ENCODE measurements at places on chromosomes 1 and 21.

DNA sequence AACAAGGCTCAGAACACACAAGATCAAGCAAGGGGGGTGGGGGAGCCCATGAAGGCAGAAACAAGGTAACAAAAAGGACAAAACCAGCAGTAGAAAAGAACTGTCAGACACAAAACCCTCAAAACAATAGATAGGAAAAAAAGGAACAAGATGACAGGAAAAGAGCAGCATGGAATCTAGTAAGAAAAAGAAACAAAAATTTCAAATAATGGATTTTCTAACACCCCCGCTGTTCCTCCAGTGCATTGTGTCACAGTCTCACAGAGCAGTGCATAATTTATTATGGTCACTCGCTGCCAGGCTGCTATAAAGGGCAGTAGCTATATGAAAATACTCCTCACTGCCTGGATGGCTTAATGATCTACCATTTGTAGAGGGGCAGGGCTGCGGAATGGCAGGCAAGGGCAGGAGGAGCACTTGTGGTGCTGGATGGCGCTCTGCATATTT, 567.9 kb downstream of the DPYD start:
- DNase-seq = no peak

- peak; percentile 99 for DNase-seq
Observed at GRCh38 chr1:33127001-33127823, 46.3 kb downstream of the AZIN2 start.

DNA sequence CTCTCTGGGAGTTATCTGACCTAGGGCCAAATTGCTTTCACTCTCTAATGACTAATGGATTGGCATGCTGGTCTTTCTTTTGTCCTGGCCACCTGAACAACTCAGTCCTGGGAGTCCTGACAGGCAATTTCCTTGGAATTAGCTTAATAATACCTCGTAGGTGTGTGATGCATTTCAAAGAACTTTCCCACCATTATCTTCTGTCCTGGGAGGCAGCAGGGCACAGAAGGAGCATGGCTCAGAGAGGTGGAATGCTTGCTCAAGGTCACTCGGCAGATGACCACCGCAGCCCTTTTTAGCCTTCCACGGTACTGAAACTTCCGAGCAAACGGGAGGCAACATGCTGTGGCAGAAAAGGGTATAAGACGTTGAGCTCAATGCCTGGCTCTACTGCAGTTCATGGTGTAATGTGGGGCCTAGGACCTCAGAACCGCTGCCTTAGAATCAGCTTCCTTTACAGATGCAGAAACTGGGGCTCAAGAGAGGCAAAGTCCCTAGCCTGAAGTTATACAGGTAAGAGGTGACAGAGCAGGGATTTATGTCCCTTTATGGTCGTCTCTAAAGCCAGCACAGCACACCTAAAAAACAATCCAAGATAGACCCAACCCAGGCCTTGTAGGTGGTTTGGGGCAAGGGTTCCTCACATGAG, 3.2 kb downstream of the ID3 start:
- peak; percentile 75 for DNase-seq

- DNase-seq = no peak
Observed at GRCh38 chr1:223289621-223290020, 74.4 kb downstream of the SUSD4 start.

DNA sequence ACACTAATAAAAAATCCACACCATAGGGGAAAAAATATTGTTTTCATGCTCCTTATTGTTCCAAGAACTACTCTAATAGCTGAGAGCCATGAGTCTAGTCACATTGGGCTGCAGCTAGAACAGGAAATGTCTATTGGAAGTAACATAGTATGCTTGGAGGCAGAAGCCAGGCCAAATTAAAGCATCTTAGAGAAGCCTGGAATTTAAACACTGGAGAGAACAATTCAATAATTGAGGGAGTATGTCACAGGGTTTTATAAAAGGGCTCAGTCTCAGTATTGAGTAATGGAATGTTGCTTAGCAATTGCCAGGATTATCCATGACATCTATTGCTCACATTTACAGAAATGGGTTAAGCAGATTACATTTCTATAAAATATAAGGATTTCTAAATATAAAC, 471.3 kb downstream of the LMO4 start:
- DNase-seq = peak; percentile 49

DNA sequence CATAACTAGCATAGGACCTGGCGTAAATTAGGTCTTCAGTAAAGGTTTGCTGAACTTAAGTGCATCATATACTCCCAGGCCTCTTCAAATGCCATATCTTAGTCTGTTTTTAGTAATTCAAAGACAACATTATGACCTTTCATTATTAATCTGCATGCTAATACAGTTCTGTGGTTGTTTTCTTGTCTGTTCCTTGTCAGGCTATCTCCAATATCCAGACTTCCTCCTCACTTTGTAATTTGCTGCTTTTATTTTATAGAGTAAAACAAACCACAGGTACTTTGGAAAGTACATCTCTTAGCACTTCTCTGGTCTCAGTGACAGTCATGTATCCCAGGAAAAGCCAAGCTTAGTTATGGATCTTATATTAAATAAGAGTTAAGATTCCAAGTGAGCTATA, 65.1 kb upstream of the BMP8A start:
- DNase-seq = no peak

DNA sequence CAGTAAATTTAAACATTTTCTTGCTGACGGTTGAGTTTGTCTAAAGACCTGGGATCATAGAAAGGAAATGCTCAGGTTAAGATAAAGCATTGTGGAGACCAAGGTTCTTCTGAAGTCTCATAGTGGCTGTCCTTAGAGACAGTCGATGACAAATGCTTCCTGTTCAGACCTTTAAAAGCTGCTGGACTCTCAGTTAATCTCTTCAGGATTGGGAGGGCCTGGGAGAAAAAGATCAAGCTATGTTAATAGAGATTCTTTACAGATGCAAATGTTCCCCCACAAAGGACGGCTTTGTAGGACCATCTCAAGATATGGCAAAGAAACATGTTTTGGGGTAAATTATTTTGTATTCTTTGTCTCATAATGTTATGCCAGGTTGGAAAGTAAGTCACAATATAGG, 124.7 kb upstream of the COL6A1 start:
- DNase-seq = no peak

GRCh38 chr1:21553116-21553926, 44.1 kb downstream of the ALPL start:
- peak; percentile 87 for DNase-seq

GRCh38 chr1:11748294-11749202, 12.6 kb downstream of the AGTRAP start:
- no peak for DNase-seq

DNA sequence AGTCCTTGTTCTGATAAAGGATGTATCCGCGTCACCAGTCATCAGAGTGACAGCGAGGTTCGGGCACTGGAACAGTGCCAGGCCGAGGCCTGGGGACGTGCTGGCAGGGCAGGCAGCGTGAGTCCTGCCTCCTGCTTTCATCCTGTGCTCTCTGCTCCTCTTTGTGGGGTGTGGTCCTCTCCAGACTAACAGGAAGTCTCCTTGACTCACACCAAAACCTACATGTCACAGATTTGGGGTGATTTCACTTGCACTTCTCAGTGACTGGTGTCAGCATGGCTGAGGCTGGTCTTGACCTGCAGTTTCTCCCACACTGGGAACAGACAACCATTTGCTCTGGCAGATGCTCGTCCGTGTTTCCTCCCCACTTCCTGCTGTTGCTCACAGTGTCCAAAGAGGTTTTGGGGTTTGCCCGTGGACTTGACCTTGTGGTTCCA, 8.8 kb upstream of the NLRP3 start:
- no peak for DNase-seq

DNA sequence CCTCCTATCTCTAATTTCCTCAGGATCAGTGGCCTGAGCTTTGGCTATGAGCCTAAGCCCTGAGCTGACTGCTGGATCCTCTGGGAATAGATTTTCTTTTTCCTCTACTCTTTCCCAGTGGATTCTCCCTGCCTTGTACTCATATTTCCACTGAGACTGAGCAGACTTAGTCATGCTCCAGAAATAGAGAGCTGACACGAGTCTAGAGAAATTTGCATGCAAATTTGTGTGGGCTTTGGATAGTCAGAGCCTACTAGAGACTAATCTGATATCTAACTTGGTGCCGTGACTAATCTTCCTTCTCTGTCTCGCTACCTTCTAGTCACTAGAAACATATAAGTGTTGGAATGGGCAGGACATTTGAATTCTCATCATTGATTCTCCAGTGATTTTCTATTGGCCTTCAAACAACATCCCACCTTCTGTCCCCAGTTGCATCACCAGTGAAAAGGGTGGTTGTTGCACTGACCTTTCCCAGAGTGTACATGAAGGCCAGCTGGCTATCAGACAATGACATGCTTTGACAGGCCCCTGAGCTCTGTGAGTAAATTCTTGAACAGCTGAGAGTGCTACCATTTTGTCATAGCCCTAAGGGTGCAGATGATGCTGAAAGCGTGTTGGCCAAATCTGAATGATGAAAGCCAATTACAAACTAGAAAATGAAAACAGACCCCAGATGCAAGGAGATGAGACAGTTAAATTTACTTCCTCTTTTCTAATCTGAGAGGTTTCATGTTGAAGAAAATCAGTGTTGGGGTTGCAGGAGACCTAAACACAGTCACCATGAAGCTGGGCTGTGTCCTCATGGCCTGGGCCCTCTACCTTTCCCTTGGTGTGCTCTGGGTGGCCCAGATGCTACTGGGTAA, at the start of gene FCRLA:
Gene FCRLA (plus strand): TSS at position 748 of the 866 bp plus-strand sequence. CDS start 36 bp downstream, at position 784.
- peak; percentile 91 for DNase-seq

- DNase-seq = no peak
Observed at GRCh38 chr1:160646711-160647328, at the start of gene SLAMF1. Gene SLAMF1 (minus strand): TSS chr1:160647044. CDS start chr1:160646945, 99 bp downstream.

DNA sequence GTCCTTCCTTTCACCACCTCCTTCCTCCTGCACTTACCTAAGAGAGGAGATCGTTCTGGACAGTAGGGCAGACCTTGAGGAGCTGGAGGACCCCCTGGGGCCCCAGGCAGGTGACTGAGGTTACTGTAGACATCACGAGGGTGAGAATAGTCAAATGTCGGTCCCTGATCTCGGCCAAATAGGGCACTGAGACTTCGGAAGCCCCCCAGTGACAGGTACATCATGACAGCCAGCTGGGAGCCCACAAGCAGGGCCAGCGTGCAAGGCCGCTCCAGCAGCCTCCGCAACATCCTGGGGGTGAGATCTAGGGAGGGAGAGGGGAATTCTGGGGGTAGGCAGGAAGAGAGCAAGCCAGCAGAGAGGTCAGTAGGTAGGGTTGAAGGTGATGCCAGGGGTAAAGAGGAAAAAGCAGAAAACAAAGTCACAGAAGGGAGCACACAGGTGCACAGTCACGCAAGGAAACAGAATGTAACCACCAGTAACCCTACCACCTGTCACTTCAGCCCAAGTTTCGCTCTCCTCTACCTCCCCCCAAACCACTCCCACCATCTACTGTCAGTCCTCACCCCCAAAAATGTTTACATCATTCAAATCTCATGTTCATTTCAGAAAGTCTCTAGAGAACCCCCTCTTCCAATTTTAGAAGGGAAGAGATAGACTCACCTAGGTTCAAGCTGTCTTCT, 1.4 kb downstream of the B4GALT3 start:
- no peak for DNase-seq

DNA sequence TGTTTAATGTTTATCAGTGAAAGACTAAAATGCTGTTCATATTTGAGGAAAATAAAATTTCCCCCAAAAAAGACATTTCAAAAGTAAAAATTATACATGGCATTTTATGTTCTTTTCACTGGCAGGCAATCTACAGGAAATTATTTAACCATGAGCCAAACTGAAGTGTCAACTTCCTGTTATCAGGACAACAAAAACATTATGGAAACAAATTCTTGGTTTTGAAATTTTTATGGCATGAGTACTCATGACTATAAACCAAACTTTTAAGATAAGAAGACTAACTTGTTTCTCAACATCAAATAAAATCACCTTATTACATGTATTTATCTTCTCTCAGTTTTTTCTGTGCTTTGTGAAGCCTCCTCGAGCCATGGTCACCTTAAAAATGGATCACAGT, 698.6 kb downstream of the LTN1 start:
- DNase-seq = peak; percentile 58

DNA sequence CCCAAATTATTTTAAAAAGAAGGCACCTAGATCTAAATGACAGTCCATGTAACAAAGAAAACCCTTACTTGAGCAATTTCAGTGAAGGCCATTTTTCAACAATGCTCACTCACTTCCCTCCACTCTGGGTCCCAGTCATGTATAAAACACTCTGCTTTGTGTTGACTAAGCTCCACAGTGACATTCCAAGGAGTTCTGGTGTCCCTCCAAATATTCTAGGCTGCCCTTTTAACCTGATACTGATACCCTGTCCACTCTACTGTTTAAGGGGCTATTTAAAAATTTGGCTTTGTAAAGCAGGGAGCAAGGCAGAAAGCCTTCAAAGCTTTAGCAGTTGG, 73.6 kb downstream of the GNG12 start:
- DNase-seq = peak; percentile 53

DNA sequence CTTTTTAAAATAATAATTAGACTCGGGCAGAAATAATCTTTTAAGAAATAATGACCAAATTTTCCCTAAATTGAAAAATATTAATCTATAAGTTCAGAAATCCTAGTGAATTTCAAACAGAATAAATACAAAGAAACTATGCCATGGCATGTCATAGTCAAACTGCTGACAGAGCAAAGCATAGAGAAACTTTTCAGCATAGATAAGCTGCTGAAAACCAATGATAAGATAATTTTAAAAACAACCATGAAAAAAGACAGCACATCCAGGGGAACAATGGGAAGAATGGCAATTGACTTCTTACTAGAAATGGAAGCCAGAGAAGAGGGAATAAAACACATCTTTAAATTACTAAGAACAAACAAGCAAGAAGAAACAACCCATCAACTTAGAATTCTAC, 19.8 kb downstream of the CD1D start:
- DNase-seq = no peak

- no peak for DNase-seq
Observed at GRCh38 chr21:43858806-43859648, 6.0 kb upstream of the AGPAT3 start.

- peak; percentile 98 for DNase-seq
Observed at GRCh38 chr1:151542710-151543129, 2.6 kb downstream of the TUFT1 start.

- DNase-seq = no peak
Observed at GRCh38 chr1:90534663-90535295, 182.3 kb downstream of the BARHL2 start.

DNA sequence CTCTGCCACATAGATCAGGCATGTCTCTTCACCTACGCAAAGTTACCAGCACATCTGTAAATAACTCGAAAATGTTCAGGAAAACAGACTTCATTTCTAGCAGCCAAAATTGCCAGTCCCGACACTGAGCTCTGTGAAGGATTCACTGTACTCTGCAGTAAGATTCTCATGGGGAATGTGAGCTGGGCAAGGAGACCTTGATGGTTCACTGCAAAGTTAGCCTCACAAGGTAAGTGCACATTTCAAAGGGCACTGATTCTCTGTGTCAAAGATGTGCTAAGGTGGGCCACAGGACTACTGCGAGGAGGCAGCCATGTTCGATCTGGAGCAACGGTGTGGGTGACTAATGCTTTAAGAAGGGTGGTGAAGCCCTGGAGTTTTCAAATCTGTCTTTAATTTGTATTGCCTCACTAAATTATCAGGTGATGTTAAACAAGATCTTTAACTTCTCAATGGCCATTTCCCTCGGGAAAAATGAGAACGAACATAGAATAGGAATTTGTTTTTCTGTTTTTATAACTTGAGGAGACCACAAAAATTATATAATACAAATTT, 25.2 kb downstream of the STPG1 start:
- peak; percentile 70 for DNase-seq

Data from AG10803 (cell line).